Stimulated activated CD8-positive, alpha-beta memory T cell treated with anti-CD3 and anti-CD28 coated beads, Interleukin-7, amount 100 ng/mL, for 24 hours (primary cell): ENCODE measurements at places on chromosomes 5 and 9.
A peak's percentile ranks its signal among the peaks of the same experiment; 100 is the strongest.

DNA sequence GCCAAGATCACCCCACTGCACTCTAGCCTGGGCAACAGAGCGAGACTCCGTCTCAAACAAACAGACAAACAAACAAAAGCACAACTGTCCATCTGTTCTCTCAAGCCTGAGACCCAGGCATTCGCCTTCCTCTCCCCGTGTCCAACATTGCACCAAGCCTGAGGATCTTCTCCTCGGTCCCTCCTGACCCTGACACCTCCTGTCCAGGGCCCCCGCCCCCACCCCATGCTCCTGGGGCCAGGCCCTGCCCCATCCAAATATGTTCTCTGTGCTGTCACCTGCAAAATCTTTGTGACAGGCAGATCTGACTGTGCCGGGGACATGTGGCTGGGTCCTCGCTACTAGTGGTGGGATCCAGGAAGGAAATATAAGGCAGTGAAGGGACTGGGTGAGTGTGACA is 33.4 kb upstream of the UNC5A start:
- DNase-seq, result no peak

DNA sequence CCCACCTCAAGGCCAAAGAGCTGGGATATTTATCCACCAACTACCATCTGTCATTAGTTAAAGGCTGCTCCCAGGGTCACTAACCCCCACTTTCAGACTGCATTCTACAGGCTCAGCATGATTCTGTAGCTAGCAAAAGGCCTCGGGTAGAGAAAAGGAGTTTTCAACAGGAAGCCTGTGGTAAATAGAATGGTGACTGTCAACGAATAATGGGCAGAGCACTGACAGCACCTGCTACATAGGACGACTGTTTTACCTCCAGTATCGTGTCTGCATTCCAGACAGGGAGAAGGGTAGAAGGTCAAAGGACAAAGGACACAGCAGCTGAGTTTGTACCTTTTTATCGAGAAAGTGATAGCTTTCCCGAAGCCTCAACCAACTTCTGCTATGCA is 20.3 kb downstream of the MFAP3 start:
- DNase-seq, result no peak

GRCh38 chr5:175487514-175488222 is 9.3 kb downstream of the SFXN1 start:
- no peak for DNase-seq

DNA sequence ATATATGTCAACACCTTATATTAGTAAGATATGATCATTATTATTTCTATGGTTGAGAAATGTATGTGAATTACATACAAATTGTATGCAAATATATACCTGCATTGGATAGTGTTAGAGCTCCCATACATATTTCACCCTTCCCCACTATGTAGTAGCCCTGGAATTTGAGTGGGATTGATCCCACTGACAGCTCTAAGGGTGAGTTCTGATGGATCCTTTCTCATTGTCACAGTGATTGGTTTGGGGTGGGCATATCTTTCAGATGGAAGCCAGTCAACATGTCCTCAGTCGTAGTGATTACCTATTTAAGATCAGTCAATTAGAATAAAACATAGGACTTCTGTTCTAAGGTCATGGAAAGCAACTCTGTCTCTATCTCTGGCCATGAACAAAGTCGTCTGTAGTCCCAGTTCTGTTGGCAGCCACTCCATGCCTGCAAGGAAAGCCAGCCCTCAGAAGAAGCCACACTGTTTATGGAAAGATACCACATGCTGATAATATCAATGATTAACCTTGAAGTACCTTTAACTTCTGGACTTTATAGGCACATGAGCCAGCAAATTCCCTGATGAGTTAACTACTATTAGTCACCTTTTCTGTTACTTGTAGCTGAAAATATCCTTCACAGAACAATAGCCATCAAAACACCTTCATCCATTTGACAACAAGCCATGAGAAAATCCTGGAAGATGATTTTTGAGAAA is 5.1 kb upstream of the CCDC192 start:
- DNase-seq, result no peak

DNA sequence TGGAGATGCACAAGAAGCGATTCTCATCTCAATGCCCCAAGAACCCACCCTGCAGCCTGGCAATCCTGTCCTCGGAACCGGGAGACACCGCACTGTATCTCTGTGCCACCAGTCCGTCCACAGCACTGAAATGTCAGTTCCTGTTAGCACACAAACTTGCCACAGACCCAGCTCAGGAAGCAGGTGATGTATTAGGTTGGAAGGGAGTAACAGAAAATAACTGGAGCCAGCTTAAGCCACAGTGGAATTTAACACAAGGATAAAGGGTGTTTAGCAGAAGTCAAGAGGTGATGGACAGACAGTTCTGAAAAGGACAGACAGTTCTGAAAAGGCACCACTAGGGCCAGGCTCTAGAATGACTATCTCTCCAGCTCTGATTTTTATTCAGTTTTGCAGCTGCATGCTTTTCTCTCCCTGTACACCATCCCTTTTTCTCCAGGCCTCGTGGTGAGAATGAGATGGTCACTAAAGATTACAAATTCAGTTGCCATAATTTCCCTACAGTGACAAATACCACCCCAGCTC is 114.4 kb downstream of the ANKRD18B start:
- DNase-seq, result no peak

- no peak for DNase-seq
These were observed 22.1 kb downstream of the GFPT2 start for GRCh38 chr5:180330810-180331646.

DNA sequence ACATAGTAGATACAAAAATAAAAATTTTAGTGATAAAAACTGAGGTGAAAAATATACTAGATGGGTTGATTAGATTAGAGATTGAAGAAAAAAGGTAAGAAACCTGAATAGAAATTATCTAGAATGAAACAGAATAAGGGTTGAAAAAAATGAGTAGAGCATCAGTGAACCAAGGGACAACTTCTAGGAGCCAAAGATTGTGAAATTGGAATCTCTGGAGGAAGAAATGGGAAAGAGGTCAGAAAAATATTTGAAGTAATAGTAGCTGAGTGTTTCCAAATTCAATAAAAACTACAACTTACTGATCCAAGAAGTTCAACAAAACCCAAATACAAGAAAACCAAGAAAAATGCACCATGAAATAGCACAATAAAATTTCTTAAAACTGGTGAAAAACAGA is 116.6 kb upstream of the STARD4 start:
- DNase-seq, result no peak

GRCh38 chr5:115810761-115811160 is 5.7 kb downstream of the CDO1 start:
- no peak for DNase-seq

- no peak for DNase-seq
These were observed 605.1 kb upstream of the KLF4 start for GRCh38 chr9:108094676-108094993.

GRCh38 chr5:139061274-139061673 is 136.9 kb downstream of the SIL1 start:
- DNase-seq, result no peak

- no peak for DNase-seq
These were observed 181.1 kb upstream of the DAB2 start for GRCh38 chr5:39605588-39606575.

GRCh38 chr9:137865581-137866145 is 11.9 kb upstream of the CACNA1B start:
- DNase-seq, result no peak

- DNase-seq, result no peak
These were observed 65.0 kb downstream of the DOCK8 start for GRCh38 chr9:279674-280073.

DNA sequence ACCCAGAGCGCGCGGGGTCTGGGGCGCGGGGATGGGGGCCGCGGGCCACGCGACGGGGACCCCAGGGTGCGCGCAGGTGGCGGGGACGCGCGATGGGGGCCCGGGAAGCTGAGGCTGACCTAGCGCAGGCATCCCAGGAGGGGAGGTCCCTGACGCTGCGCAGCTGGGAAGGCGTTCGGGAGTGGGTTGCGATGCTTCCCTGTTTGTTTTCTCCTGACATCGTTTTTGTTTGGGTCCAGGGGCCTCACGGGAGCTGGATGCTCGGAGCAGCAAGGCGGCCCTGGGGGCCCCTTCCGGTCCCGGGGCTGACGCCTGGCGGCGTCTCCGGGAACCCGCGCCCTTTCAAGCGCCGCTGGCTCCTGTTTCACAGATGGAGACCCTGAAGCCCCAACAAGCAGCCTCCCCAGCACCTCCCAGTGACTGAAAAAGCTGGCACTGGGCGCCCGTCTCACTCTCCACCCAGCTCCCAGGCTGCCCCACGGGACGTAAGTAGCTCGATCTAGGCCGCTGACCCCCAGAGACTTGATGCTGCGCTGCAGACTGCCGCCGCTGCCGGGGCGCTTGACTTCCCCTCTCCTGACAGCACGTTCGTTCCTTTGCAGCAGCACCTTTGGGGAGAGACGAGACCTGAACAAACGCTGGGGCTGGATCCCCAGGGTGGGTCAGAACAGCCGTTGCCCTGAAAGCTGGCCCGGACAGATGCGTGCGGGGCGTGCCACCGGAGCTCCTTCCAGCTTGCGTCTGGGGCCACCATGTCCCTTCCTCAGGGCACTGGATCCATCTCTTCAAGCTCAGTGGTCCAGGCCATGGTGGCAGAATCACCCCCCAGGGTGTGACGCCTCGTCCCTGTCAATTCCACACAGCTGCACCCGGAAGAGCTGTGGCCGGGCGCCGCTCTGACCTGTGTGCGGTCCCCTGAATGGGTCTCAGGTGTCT is 593 bp downstream of the BRD3OS start:
- peak; percentile 13 for DNase-seq

DNA sequence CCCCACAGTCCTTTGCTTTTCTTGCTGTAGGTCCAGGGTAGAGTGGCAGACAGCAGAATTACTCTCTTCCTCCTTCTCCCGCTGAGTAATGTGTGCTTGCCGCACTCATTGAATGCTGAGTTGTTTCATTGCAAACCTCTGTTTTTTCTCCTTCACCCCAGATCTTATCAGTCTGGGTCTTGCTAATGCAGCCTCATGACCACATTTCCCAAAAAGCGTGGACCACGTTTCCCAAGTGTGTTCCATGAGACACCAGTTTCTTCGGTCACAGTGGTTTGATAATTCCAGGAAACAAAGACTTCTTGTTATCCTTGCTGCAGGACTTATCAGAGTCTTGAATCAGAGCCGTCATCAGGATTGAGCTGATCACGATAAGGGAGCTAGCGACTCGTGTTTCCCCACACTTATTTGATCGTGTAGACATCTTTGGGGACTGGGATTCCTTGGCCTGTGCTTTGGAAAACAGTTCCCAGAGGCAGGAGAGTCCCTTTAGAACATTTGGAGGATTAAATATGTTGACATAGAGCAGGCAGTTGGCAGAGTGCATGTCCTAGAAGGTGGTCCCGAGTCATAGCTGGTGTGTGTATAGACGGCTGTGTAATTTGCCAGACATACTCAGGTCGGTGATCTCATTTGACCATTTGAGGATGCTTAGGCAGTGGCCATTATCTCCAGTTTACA is 4.4 kb downstream of the LRRC8A start:
- DNase-seq, result no peak

DNA sequence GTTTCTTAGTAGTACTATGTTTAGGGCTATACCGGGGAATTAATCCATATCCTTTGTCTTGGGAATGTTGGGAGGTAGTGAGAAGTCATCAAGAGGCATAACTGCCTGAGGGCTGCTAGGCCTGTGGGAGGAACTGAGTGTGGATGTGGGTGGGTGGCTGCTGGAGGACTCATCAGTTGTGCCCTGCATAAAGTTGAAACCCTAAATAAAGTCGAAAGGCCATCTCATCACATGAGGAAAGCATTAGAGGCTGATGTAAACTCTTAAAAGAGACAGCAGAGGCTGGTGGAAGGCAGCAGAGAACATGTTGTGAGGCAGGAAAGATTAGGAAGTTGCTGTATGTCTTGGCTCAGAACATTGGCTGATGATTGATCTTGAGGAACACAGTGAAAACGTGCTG is 143.8 kb downstream of the MAST4 start:
- DNase-seq, result no peak

GRCh38 chr5:132405646-132406045 is 36.1 kb downstream of the SLC22A5 start:
- DNase-seq, result no peak

- no peak for DNase-seq
These were observed 57.9 kb downstream of the TGFBR1 start for GRCh38 chr9:99162759-99163364.

GRCh38 chr5:132426525-132427138 is 57.1 kb downstream of the SLC22A5 start:
- DNase-seq, result no peak

- no peak for DNase-seq
These were observed 153.4 kb downstream of the SLC12A2 start for GRCh38 chr5:128237000-128237399.

- no peak for DNase-seq
These were observed 118.8 kb downstream of the RASGRF2 start for GRCh38 chr5:81078930-81079329.

DNA sequence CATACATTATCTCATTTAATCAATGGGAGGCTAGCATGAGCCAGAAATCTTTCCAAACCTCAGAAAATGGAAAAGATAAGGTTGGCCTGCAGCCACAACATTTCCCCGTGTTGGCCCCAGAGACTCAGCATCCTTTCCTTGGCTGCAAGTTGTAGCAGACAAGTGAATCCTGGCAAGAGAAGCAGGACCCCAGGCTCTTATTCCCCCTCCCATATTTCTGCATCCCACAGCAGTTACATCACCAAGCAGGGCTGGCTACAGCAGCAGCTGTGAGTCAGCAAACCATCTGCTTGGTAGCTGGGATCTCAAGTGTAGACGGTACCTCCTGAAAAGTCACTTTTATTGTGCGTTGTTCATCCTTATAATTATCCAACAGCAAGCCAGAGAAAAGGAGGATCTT is 212.4 kb downstream of the GNA14 start:
- no peak for DNase-seq

GRCh38 chr9:34521406-34522045 is 1.3 kb downstream of the ENHO start:
- DNase-seq, result no peak

GRCh38 chr9:26685818-26686217 is 206.8 kb downstream of the CAAP1 start:
- no peak for DNase-seq

DNA sequence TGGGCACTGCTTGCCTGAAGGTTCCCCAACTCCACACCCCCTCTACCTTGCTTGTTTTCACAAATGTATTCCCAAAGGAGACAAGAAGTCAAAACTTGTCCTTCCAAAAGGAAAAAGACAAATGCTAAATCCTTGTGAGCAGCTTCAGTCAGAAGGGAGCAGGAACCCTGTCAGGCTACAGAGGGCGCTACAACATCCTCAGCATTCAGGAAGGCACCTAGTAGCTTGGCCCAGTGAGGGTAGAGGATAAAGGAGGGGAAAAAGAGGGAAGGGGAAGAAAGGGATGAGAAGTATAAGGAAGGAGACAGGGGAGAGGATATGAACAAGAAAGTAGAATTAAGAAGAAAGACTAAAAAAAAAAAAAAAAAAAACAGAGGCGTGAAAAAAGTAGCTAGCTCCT is 97.5 kb downstream of the MLLT3 start:
- DNase-seq, result no peak

GRCh38 chr5:98128846-98129245 is 644.6 kb upstream of the RGMB start:
- no peak for DNase-seq

DNA sequence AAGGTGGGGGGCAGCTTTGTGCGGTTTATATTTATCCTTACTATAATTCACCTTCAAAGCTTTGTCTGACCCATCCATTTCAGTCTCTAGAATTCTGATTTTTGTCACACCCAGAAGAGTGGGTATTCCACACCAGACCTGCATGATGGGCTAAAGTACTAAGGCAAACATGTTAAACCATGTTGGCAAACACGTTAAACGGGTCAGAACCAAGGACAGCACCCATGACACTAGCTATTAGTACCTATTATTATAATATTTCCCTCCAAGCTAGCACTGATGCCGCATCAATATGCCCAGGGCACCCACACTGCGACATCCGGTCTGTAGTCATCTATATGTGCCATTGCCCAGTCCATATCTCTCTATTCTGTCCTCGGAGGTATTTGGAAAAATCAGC is 104.7 kb downstream of the FBXW11 start:
- no peak for DNase-seq
